Lung (tissue), 17 donors: ENCODE measurements at places on chromosomes 4 and X.

GRCh38 chrX:3177851-3178250 is 136.6 kb downstream of the ARSF start:
- DNase-seq, result no peak

DNA sequence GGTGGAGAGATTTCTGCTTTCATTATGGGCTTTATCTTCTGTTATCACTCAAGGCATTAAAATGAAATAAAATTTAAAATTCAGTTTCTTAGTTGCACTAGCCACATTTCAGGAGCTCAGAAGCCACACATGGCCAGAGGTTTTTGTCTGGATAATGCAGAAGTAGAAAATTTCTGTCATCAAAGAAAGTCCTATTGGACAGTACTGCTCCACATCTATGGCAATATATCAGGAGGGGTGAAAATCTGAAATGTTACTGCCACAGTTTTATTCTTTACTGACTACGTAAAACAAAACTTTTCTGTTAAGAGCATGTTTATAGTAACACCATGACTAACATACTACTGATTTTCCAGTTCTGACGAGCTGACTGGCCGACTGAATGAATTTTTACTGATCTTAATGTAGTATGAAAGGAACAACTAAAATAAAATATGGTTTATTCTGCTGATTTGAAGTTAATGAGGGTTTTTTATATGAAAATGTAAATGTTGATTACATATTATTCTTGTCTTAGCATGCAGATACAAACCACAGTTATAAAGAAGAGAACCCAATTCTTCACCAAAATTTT is 264.0 kb upstream of the HAND2 start:
- DNase-seq, result no peak

DNA sequence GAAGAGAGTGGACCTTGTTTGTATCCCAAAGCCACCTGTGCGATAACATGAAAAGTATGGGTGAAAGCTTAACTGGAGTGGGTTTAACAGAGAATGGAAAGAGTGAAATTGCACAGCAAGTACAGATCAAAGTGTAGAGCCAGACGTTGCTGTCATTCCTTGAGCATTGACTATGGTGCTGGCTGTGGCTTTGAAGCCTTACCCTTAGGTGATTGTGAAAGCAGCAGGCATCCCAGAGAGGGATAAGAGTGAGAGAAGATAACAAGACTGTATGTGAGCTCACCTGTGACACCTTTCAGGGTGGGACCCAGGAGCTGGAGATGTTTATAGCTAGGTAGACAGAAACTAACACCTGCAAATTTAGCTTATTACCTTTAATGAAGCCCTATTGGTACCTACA is 77.6 kb downstream of the CFAP299 start:
- DNase-seq, result no peak

DNA sequence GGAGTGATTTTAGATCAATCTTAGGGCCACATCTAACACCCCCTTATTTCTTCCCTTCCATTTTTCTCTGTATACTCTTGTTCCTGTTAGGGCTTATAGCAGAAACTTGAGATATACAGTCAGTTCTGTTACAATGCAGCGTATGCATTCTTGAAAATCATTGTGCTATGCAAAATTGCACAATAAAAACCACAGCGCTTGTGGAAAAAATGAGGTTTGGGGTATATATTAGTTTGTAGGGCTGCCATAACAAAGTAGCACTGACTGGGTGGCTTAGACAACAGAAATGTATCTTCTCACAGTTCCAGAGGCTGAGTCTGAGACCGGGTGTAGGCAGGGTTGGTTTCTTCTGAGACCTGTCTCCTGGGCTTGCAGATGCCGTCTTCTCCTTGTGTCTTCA is 59.0 kb downstream of the WWC2 start:
- DNase-seq, result no peak

GRCh38 chr4:107725281-107725859 is 5.3 kb upstream of the PAPSS1 start:
- DNase-seq, result no peak

DNA sequence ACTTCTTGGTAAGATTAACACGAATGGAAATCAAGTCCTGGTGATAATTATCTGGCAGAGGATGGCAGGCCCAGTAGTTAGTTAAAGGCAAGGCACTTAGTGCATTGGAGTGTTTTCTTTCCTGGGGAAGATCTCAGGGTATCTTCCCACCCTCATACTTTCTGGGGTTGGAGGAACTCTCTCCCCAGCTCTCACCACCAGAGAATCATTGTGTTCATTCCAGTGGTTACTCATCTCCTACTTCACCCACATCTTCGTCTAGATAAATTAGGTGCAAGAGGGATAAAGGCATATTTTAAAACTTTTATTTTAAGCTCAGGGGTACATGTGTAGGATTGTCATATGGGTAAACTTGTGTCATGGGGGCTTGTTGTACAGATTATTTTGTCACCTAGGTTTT is 67.5 kb upstream of the SH3RF1 start:
- no peak for DNase-seq

GRCh38 chrX:135985973-135986310 is 707 bp downstream of the SLC9A6 start:
- DNase-seq, result no peak

DNA sequence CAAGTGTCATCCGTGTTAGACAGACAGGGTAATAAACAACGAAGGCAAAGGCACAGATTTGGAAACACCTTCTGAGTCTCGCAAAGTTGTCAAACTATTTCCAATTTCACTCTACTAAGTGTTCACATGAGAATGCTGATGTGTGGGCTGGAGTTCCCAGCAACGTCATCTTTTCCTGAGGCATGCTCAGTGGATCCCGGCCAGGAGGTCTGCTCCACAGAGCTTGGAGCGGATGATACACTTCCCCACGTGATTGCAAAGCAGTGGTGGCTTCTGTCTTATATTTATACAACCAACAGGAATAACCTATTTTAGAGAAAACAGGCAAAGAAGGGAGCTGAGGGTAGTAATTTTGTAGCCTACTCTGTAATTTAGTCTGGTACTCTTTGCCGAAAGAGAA is 40.1 kb upstream of the PDK3 start:
- no peak for DNase-seq

DNA sequence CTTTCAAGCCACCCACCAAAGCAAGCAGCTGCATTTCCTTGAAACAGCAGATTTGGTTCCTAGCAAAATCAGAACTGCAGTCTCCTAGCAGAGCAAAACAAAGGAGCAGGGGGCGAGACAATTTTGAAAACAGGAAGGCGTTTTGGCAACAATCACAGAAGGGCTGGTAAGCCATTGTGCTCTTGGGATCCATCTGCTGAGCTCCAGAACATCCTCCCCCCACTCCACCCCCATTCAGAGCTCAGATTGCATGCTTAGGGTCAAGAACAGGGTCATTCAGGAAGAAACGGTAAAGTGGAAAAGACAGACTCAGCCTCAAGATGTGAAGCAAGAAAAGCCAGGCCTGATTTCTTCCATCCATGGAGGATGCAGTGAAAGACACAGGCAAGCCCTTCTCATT is 7.6 kb upstream of the PCDH19 start:
- no peak for DNase-seq
